ENCODE measurements at places on chromosomes 12 and 14.

DNA sequence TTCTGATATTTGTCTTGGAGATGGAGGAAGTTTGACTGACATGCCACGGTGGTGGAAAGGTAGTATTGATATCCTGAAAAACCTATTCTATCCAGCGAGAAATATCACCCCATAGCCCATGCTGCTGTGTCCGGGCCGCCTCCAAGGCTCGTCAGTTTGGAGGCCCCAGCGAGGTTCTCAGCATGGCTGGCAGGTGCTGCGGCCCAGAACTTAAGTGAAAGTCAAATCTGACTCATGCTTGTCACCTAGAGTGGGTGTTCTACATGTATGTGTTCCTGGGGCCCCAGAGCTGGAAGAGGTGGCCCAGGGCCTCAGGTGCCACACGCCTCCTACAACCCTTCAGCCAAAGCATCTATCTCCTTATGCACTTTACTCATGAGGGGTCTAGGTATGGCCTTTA, 92.9 kb downstream of the GCH1 start:
- DNase-seq, result no peak

DNA sequence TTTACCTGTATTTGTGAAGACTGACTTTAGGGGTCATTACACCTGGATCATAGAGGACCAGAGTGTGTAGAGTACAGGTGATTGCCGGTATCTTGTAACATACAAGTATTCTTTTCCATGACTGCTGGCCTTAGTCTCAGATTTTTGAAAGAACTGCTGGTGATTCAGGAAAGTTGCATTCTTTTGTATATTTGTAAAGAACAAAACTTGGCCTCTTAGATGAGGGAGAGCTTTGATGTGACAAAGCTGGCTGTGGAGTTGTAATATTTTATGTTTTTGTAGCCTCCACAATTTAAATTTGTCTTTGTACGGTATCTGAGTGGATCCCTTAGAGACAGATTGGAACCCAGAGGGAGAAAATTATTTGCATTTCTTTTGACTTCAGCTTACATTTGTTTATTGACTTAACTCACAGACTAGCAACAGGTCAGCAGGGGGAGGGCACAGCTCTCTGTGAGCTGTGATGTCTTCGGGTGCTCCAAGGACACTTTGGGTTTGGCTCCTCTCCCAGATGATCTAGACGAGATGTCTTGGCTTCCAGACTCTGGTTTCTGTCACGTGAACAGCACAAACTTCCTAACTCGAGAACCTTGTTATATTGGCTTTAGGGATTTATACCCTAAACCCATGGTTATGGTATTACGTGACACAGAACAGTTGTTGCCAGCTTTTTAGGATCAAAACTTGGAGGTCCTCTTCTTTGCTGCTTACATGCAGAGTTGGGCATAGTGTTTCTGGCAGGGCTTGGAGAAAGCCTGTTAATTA, 65.9 kb downstream of the DAAM1 start:
- peak; percentile 8 for DNase-seq

DNA sequence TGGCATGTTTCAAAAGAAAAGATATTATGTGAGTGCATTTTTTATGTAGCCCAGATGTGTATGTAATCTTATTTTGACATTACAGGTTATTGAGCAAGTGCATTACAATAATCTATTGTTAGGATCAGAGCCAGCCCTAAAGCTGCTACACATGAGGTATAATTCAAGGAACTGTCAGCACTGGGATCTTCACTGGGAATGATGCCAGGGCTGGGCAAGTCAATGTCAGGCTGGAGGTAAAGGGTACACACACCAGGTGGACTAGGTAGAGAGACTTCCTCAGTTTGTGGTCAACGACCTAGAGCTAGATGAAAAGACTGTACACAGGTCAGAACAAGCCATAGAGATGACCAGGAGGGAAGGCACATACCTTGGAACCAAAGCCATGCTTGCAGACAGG, 15.4 kb downstream of the TRIM9 start:
- DNase-seq, result peak; percentile 46

- DNase-seq, result no peak
Observed at GRCh38 chr12:87952223-87952622, 77.0 kb downstream of the C12orf50 start.

DNA sequence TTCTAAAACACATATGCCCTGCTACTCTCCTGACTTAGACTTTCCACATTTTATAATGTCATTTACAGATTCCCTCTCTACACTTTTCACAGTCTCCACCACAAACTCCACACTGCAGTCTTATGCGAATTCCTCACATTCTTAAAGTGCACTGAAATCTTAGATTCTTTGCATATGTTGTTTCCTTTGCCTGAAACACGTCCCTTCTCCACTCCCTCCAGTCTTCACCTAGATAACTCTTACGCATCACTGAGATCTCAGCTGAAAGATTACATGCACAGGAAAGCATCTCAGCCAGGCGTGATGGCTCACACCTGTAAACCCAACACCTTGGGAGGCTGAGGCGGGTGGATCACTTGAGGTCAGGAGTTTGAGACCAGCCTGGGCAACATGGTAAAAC, 3.8 kb upstream of the ARHGAP9 start:
- DNase-seq, result no peak

GRCh38 chr14:36981832-36982529, 190.4 kb downstream of the SLC25A21 start:
- no peak for DNase-seq

DNA sequence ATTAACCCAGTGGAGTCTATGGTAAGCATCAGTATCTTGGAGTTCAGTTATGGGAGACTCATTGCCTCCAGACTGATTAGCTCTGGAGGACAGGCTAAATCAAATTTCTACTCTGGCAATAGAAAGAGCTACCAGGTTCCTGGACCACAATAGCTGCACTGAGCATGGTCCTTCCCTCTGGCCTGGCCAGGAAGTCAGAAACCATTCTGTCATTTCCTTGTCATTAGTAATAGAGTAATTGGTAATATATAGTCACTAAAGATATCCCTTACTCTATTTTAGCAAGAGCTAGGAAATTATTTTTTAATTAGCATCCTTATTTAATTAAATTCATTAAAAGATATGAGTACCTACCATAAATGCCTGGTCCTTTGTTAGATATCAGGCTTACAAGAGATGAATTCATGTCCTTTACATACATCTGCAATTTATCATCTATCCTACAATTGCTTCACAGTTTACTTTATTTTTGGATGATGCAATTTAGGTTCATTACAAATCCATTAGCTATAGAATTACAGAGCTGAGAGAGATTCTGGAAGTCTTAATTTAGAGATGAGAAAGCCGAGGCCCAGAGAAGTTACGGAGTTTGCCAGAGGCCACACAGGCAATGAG, 23.7 kb upstream of the TDRD9 start:
- DNase-seq, result peak; percentile 85

DNA sequence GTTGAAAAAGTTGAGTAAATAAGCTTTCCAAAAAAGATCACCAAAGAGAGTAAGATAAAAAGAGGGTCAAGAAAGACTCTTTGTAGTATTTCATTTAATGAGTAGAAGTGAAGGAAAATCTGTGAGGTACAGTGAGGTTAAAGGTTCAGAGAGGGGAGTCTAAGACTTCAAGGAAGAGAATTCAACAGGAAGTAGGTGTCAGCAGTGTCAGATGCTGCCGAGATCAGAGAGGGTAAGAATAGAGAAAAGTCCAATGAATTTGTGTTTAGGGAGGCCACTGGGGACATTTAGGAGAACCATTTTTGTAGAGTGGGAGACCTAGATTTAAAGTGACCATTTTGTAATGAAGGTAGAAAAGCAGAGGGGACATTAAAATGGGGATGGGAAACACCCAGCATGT, 71.6 kb upstream of the KRAS start:
- DNase-seq, result no peak

DNA sequence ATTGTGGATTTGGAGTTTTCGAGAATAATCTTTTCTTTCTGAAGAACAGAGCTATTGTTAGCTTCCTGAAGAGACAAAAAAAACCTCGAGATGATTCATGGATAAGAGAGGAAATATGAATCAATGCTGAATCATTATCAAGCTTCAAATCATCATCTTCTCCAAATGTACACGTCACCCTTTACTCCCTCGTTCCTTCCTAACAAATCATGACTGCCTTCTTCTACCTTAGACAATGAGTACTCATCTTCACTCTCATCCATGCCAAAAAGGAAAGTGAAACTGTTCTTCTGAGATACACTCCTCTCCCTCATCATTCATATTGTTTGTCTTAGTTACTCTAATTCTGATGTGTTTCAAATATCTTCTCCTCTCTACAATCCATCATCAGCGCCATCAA, 1115.8 kb upstream of the ATXN7L3B start:
- DNase-seq, result no peak
